ENCODE measurements at places on chromosomes 1 and 21.

DNA sequence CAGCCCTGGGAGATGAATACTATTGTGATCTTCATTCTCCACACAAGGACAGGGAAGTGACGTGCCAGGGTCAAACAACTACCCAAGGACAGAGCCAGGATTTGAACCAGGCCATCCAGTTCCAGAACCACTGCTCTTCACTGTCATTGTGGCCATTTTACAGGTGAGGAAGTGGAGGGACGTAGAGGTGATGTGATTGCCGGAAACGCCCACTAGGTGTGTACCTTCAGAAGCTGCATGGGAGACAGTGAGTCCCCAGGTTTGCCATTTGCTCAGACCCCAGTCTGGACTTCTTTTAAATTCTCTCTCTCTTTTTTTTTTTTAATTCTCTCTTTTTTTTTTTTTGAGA is 207.6 kb upstream of the TMEM51 start:
- no peak for DNase-seq

GRCh38 chr1:186735463-186735862 is 55.2 kb upstream of the PTGS2 start:
- no peak for DNase-seq

DNA sequence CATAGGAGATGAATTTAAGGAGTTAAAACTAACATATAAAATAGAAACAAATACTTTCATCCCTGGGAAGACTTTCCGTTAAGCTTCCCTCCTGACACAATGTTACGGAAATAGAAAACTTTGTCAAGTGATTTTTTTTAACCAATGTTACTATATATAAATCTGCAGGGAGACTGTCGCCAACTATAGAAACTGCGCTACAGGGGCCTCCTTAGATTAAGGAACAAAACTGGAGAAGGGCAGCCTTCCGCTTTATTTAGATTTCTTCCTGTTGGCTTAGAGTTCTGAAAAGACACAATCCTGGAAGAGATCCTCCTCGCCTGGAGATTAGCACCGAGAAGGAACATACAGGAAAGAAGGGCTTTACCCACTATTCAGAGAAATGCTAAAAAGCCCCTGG is 1.5 kb downstream of the MGST3 start:
- DNase-seq: no peak

GRCh38 chr21:41974752-41975053 is 20.9 kb upstream of the C2CD2 start:
- no peak for DNase-seq

DNA sequence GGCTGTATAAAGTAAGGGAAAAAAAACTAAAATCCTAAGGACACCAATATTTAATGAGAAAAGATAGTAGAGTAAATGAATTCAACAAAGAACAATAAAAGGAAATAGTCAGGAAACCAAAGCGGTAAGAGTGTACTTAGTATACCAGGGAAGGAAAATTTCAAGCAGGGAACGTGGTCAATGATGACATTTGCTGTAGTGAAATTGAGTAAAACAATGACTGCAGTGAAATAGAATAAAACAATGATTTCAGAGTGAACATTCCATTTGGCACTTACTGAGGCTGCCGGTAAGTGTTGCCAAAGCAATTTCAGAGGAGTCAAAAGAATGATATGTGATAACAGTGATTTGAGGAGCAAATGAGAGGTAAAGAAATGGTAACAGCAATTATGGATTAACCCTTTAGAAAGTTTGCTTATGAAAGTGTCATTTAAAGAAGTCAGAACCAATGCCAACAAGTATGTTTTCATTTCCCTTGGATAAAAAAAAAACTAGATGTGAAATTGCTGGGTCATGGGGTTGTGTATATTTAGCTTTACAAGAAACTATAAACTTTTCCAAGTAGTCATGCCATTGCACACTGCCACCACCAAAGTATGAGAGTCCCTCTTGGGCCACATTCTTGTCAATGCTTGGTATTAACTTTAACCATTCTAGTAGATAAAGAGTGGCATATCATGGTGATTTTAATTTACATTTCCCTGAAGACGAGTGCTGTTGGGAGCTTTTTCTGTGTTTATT is 50.5 kb downstream of the VCAM1 start:
- no peak for DNase-seq

GRCh38 chr1:2466958-2467554 is 9.0 kb upstream of the PLCH2 start:
- DNase-seq: peak; percentile 53

GRCh38 chr21:27713154-27714109 is 746.5 kb upstream of the ADAMTS5 start:
- no peak for DNase-seq

GRCh38 chr1:170126696-170127095 is 19.1 kb upstream of the NTMT2 start:
- no peak for DNase-seq

DNA sequence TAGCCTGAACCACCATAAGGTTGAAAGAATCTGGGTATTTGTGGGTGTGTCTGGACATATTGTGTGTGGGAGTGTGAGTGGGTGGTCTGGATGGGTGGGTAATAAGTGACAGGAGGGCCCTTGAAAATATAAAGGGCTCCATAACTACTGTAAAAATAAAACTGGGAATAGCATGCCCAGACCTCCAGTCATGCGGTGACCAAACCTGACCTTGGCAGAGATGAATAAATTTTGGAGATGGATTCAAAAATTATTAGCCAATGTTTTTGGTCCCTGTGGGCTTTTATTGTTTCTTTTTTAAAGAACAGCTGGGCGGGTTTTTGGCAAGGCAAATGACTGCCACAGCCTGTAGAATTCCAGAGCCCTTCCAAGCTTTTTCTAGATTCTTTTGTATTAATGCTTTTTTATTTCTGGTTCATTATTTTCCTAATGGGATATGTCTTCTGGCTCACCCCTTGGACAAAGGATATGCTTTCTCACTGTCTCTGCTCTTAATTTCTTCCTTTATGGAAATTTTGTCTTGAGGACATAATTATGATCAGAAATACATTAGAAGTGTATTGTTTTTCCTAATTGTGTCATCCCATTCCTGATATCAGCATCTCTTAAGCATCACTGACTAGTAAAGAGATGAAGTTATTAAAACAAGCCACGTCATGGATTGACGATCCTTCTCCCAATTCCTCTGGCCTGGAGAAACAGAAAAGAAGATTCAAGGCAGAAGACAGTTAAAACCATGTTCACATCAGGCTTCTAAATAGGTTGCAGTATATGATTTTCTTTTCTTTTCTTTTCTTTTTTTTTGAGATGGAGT is 69.5 kb downstream of the NTMT2 start:
- no peak for DNase-seq

- DNase-seq: no peak
These were observed 13.5 kb downstream of the CGN start for GRCh38 chr1:151524736-151525135.

GRCh38 chr1:183039330-183039729 is 16.1 kb downstream of the LAMC1 start:
- DNase-seq: no peak

- no peak for DNase-seq
These were observed 1.3 kb downstream of the TAF5L start for GRCh38 chr1:229624521-229625070.

DNA sequence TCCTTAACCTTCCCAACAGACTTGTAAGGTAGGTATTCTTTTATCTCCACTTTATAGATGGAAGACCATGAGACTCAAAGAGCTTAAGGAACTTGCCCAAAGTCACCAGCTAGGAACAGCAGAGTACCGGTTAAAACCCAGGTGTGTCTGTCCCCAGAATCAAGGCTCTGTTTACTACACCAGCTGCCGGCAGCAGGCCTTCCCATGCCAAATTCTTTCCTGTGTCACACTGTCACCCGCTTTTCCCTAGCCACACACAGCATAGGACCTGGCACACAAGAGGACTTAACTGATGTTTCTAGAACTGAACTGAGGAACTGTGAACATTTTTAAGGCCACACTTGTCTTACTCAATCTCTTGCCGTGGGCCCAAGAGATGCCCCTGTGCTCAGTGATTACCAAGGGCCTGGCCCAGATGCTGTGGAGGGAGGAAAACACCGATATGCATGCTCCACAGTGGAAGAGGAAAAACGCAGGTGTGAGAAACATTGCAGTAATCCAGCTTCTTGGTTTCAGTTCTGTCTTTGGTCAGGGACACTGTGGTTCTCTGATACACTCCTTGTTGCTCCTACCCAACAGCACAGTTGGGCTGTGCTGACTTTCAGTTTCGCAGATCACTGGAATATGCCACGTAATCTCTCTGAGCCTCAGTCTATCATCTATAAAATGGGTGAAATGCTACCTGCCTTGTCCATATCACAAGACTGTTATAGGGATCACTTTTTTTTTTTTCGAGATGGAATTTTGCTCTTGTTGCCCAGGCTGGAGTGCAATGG is 13.9 kb upstream of the LY9 start:
- peak; percentile 38 for DNase-seq

DNA sequence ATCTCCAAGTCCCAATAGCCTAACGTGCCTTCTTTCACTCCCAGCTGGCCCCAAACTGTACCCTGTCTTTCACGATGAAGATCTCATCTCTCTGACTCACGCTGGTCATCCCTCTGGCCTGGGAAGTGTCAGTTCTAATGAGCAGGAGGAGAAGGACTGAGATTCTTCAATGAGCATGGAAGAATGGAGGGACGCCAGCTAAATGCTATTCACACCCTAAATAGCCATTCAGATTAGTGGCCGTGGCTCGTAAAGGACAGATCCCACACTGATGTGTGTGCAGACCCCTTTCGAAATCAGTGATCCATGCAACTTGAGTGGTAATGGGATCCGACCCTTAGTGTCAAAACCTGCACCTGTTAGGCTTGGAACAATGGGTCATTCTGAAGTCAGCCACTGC is 75.9 kb upstream of the SMYD2 start:
- no peak for DNase-seq

GRCh38 chr1:145992502-145992936 is 3.9 kb downstream of the TXNIP start:
- DNase-seq: no peak

All from activated CD4-positive, alpha-beta T cell treated with anti-CD3 and anti-CD28 coated beads for 48 hours (primary cell).